ENCODE measurements at places on chromosomes 1 and 21. TPM values are rescaled to one million over a fixed set of nuclear protein-coding genes. Genes with fewer than 3 reads are reported as not detected.

The WARS2 gene
- total RNA-seq: 16.8 TPM

The CLCNKB gene
- total RNA-seq: 4.2 TPM

The KRTAP21-2 gene
- total RNA-seq: not detected

The KRTAP19-4 gene
- not detected for total RNA-seq

The PRELP gene
- total RNA-seq: 9.6 TPM

The ESPN gene
- 404 TPM for total RNA-seq

The TRIM63 gene
- total RNA-seq: 0.71 TPM

The NR1I3 gene
- 0.31 TPM for total RNA-seq

The CHIA gene
- total RNA-seq: 0.31 TPM

The PTPN22 gene
- 1.4 TPM for total RNA-seq

DNA sequence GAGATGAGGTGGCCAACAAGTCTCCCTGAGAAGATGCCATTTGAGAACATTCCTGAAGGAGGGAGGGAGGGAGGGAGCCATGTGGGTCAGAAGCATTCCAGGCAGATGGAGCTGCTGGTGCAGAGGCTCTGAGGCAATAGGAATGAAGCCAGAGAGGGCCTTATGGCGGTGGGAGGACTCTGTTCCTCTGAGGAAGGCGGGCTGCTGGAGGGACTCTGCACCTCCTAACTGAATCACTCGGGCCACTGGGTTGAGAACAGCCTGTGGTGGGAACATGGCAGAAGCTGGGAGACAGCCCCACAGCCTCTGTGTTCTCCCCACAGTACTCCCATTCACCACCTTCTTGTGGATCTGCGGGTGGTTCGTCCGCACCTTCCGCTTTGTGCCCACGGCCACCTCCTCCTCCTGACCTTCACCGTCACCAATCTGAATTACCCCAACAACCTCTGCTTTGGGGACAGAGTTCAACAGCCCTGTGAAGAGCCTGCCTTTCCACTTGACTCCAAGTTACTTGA, 2.4 kb upstream of the TMEM125 start:
- H3K36me3 ChIP-seq: no peaks in the 10 kb centered on the region
- H3K4me1 ChIP-seq: peaks cover 5% of the 10 kb centered on the region
- no peak overlapping the region for H3K4me3 ChIP-seq
- H3K27ac ChIP-seq: no peak overlapping the region
- DNase-seq: peak; percentile 13
- no peaks in the 10 kb centered on the region for H3K27me3 ChIP-seq

DNA sequence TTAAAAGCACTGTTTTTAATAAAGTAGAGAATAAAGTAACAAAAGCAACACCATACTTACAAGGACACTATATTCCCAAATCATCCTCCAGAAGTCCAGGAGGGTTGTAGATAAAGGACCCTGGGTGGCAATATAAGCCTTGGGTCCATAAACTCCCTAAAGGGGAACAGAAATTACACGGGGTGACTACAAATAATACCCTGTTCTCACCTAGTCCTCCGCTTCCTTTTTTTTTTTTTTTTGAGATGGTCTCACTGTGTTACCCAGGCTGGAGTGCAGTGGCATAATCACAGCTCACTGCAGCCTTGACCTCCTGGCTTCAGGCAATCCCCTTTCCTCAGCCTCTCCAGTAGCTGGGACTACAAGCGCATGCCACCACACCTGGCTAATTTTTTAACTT, 13.1 kb downstream of the PTPN22 start:
- DNase-seq: no peak
- no peaks in the 10 kb centered on the region for H3K27me3 ChIP-seq
- no peaks in the 10 kb centered on the region for H3K36me3 ChIP-seq
- H3K27ac ChIP-seq: no peak overlapping the region

- no peak for DNase-seq
- H3K4me1 ChIP-seq: no peaks in the 10 kb centered on the region
- no peak overlapping the region for H3K4me3 ChIP-seq
- no peak overlapping the region for H3K27ac ChIP-seq
Observed at GRCh38 chr1:24864370-24864777, 65.7 kb downstream of the RUNX3 start.

DNA sequence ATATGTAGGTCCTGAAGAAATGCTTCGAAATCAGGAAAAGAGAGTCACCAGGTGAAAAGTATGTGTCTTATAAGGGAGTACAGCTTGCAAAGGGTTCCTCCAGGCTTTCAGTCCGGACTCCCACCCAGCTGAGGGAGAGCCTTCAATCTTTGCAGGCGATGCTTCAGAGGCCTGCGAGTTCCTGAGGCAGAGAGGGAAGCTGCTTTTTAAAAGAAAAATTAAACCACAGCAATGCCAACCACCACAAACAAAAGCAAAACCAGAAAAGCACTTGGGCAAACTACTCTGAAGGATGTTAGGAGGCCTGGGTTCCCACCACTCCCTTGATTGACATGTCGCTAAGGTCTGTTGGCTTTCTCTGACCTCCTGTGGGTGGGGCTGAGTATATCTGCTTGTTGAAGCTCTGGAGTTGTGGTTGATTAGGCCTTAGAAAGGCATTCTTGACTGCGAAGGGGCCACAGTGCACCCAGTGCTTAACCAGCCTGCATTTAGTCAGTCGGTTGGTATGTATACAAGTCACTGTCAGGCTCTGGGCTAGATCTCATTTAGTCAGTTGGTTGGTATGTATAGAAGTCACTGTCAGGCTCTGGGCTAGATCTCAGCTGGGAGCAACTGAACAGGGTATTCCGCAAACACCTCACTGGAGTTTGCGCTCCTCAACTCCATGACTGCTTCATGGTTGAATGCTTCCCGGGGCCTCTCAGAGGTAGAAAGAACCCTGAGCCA, 1.2 kb downstream of the NIPAL3 start:
- H3K27ac ChIP-seq: no peak overlapping the region
- H3K27me3 ChIP-seq: no peaks in the 10 kb centered on the region
- no peak for DNase-seq
- peaks cover 6% of the 10 kb centered on the region for H3K4me1 ChIP-seq

DNA sequence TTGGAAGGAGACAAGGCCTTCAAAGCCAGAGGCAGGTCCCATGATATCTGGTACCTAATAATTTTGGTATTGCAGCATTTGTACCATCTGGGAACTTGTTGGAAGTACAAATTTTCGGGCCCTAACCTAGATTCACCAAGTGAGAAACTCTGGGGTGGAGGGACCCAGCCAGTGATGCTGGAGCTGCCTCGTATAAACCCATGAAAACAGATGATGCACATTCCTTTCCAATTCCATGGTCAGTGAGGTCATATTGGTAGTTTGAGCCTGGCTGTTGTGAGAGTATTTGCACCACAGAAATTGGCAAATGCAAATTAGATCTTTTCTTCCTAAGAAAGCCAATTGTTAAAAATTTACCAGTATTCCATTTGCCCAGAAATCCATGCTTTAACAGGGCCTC, 269.6 kb upstream of the PLXNA2 start:
- DNase-seq: no peak
- H3K27ac ChIP-seq: no peak overlapping the region
- H3K27me3 ChIP-seq: no peaks in the 10 kb centered on the region
- H3K4me1 ChIP-seq: no peaks in the 10 kb centered on the region
- H3K4me3 ChIP-seq: no peak overlapping the region

GRCh38 chr1:204307334-204307883, 52.3 kb downstream of the PLEKHA6 start:
- no peaks in the 10 kb centered on the region for H3K36me3 ChIP-seq
- no peak overlapping the region for H3K27ac ChIP-seq
- H3K4me1 ChIP-seq: peaks cover 8% of the 10 kb centered on the region
- no peak overlapping the region for H3K4me3 ChIP-seq
- DNase-seq: peak; percentile 40

GRCh38 chr21:38968887-38969543, 163.3 kb downstream of the ETS2 start:
- no peaks in the 10 kb centered on the region for H3K36me3 ChIP-seq
- H3K27me3 ChIP-seq: no peaks in the 10 kb centered on the region
- H3K27ac ChIP-seq: no peak overlapping the region
- no peaks in the 10 kb centered on the region for H3K4me1 ChIP-seq
- DNase-seq: no peak
- H3K4me3 ChIP-seq: no peak overlapping the region

DNA sequence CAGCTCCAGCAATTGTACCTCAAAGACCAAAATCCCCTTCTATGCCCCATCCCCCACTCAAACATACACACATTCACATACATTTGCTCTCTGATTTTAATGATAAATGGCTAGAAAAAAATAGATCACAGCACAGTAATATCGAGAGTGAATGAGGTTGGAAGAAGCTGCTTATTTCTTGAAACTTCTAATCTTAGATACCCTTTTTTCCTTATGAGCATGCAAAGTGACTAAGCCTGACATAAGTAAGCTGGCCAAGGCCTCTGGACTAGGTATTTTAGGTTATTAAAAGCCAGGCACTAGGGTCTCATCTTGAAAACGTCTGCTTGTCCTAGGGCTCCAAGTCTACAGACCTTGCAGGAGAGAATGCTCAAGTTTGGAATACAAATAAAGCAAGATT, 133.6 kb downstream of the TGFBR3 start:
- no peaks in the 10 kb centered on the region for H3K36me3 ChIP-seq
- peak overlapping the region; percentile 36 for H3K27ac ChIP-seq
- no peaks in the 10 kb centered on the region for H3K27me3 ChIP-seq
- peaks cover 28% of the 10 kb centered on the region for H3K4me1 ChIP-seq
- DNase-seq: no peak

GRCh38 chr1:198660341-198661261, 21.8 kb downstream of the PTPRC start:
- no peak for DNase-seq
- H3K27me3 ChIP-seq: no peaks in the 10 kb centered on the region
- no peak overlapping the region for H3K4me3 ChIP-seq
- no peak overlapping the region for H3K27ac ChIP-seq
- no peaks in the 10 kb centered on the region for H3K4me1 ChIP-seq

GRCh38 chr1:10901091-10901890, 104.8 kb upstream of the CASZ1 start:
- no peak overlapping the region for H3K4me3 ChIP-seq
- no peak overlapping the region for H3K27ac ChIP-seq
- DNase-seq: no peak
- H3K4me1 ChIP-seq: no peaks in the 10 kb centered on the region
- H3K27me3 ChIP-seq: no peaks in the 10 kb centered on the region

GRCh38 chr1:24362982-24363614, 43.9 kb downstream of the GRHL3 start:
- DNase-seq: no peak
- H3K36me3 ChIP-seq: no peaks in the 10 kb centered on the region
- H3K4me3 ChIP-seq: no peak overlapping the region
- H3K27ac ChIP-seq: no peak overlapping the region
- H3K27me3 ChIP-seq: no peaks in the 10 kb centered on the region

Data from testis (tissue), 5 donors.